ENCODE measurements at places on chromosomes 5 and 9.

DNA sequence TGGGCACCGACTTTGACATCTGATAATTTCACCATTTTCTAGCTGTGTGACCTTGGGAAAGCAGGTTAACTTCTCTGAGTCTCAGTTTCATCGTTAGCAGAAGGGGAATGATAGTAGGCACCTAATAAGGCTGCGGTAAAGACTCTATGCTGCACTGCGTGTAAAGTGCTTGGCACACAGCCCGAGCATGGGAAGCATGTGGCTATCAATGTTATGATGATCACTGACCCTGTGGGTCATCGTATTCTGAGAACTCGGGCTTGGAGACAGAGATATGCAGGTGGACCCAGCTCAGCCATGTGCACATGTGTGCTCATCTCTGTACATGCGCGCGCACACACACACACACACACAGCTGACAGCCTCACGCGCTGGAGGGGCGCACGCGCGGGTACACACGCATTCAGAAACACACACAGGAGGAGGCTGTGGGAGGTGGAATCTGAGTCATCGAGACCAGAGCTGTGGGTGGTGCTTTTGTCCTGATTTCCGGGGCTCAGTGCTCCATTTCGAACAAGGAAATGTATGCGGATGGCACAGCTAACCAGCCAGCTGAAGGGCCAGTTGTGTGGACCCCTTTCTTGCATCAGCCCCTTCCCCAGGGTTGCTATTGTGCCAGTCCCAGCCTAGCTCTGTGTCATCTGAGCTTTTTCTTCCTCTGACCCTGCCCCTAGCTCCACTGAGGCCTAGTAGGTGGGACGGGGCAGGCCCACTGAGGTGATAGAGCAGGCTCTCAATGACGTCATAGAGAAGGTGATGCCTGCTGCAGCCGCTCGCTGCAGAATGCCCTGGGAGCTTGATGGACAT, 11.1 kb upstream of the ARAP3 start:
- DNase-seq, result peak; percentile 18

- DNase-seq, result no peak
Observed at GRCh38 chr5:94188725-94189124, 429.7 kb downstream of the KIAA0825 start.

DNA sequence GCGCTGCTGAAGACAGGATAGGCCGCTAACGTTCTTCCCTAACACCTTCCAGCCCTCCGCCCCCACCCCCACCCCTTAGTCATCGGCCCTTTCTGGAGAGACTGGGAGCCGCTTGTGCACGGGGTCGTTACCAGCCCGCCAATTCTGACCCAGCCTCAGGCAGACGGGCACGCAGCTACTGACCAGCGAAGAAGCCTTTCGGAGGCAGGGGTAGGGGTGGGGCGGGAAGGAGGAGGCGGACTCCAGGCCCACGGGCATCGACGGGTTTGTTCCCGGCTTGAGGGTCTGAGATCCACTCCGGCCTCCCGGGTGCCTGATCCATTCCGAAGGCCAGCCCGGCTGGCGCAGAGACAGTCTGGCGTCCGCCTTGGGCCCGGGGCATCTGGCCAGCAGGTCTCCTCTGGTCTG, 729 bp upstream of the HAND1 start:
- no peak for DNase-seq

GRCh38 chr5:51696122-51696521, 312.9 kb downstream of the ISL1 start:
- DNase-seq, result no peak

DNA sequence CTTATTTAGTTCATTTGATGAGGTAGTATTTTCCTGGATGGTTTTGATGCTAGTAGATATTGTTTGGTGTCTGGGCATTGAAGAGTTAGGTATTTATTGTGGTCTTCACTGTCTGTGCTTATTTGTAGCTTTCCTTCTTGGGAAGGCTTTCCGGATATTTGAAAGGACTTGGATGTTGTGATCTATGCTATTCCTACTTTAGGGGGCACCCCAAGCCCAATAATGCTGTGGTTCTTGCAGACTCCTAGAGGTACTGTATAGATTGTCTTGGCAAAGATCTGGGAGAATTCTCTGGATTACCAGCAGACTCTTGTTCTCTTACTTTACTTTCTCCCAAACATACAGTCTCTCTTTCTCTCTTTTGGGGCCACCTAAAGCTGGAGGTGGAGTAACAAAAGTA, 315.7 kb downstream of the MAT2B start:
- peak; percentile 19 for DNase-seq

DNA sequence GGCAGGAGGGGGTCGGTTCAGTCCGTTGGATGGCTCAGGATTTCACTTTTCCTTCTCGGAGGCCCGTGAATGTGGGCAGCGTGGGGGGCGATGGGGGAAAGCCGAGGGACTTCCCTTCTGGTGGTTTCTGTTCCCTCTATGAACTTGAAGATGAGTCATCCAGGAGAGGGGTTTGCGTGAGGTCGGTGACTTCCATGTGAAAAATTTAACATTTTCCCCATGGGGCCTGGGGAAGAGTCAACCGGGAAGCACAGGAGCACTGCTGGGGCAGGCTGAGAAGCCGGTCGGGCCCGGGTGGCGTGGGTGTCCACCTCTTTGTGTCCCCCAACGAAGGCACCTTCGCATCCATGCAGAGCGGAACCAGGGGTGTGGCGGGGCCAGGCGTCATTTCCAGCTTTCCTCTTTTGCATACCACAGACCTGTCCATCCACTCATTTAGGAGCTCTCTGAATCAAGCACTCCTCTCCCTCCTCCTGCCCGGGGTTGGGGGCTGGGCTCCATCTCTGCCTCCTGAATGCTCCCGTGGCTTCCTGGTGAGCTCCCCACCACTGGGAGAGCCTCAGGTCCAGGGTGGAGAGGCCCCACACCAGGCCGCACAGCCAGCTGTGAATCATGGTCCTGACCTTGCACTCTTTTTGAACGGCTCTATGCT, 68.4 kb downstream of the ANKRD33B start:
- DNase-seq, result peak; percentile 96

Data from GM12865 (cell line).